ENCODE measurements at places on chromosomes 5 and 9.

DNA sequence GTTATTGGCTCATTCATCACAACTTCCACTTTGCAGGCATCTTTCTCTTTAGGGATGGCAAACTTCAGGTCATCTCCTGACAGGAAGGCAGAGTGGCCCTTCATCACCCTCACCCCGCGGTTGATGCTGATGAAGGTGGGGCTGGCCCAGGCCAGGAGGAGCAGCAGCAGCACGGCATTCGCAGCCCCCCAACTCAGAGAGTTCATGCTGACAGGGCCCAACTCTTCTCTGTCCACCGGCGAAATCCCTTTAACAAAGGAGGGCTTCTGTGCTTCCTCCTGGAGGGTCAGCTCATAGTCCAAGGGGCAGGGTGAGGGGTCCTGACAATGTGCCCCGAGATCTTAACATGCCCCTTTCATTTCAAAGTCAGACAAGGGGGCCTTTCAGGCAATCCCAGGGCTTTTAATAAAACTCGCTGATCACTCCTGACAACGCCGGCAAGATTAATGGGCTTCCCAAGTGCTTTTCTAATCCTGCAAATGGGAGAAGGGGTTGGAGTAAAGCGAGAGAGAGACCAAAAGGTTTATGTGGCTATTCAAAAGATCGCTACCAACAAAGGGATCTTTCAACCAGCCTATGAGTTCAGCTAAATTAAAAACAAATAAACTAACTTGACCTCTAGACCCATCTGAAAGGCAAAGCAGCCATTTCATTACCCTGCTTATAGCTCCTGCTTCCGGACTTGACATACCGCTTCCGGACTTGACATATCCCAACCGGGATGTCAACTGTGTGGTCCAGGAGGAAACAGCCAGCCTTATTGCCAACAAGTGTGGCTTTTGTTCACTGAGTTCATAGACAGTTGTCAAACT lies 41.2 kb downstream of the FREM1 start:
- DNase-seq = no peak

DNA sequence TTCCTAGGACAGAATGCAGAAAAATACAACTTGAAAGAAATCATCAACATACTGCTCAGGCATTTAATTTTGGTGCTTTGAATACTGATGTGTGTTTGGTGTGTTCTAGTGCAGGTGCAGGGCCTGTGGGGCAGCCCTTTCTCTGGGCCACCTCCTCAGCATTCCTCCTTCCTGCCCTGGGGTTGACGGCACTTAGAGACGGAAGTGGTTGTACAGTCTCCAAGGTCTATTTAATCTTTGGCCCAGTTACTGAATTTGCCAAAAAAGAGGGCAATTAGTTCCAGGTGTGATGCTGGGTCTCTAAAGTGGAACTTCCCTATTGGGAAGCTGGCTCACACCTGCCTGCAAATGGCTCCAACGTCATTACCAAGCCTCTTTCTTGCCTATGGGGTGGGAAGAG lies 269.0 kb downstream of the SH3GL2 start:
- no peak for DNase-seq

GRCh38 chr9:107683566-107683965 lies 194.0 kb upstream of the KLF4 start:
- no peak for DNase-seq

DNA sequence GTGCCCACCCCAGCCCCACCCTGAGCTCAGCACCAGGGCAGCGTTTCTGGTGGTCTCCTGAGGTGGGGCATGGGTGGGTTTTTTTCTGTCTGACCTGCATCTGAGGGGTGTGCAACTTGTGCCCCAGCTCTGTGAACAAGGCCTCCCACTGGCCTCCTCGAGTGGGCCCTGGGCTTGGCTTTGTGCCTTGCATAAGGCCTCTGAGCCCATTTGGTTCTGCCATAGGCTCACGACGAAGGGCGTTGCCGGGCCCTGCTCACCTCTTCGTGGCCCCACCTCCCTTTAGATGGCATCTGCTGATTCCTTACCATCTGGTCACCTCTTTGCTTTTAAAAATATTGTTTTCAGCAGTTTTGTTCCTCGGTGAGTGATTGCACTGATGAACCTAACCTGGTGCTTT lies 127.1 kb upstream of the COL5A1 start:
- no peak for DNase-seq

DNA sequence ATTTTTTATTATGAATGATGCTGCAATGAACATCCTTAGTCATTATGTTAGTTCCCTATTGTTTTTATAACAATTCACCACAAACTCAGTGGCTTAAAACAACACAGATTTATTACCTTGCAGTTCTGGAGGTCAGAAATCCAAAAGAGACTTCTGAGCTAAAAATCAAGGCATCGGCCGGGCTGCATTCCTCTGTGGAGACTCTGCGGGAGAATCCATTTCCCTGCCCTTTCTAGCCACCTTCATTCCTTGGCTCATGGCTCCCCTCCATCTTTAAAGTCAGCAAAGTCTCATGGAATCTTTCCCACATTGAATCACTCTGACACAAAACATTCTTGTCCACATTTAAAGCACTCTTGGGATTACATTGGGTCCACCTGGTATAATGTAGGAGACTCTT lies 38.6 kb downstream of the SNX18 start:
- no peak for DNase-seq

- peak; percentile 24 for DNase-seq
Observed at GRCh38 chr5:162209005-162209605, 141.5 kb downstream of the GABRG2 start.

- DNase-seq = no peak
Observed at GRCh38 chr5:1247811-1248210, 22.6 kb downstream of the SLC6A18 start.

GRCh38 chr9:138025908-138026307 lies 148.3 kb downstream of the CACNA1B start:
- no peak for DNase-seq

GRCh38 chr9:98178874-98179850 lies 13.3 kb downstream of the CORO2A start:
- DNase-seq = no peak

DNA sequence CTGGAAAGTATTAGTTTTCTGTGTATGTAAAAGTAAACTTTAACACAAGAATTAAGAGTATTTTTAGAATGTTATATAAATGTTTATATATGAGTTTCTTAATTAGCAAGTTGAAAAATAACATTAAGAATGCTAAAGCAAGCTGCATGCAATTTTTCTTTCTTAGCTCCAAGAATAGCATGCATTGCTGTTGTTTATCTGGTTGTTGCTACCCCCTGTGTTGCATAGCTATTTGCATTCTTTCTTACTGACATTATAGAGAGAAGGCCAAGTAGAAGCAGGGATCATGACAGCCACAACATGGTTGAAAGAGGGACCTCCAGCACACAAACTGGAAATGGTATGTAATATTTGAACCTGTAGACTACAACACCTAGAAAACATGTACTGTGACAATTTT lies 94.8 kb downstream of the ERCC6L2 start:
- no peak for DNase-seq

Measured in GM12878 (cell line).